ENCODE measurements at places on chromosomes 13 and 19.

GRCh38 chr13:26095338-26095737, 43.5 kb upstream of the SHISA2 start:
- no peak for DNase-seq

GRCh38 chr13:19185086-19185864, 3.7 kb upstream of the TUBA3C start:
- DNase-seq: no peak

- no peak for DNase-seq
Measured at GRCh38 chr13:31072041-31072440, 89.7 kb downstream of the HSPH1 start.

- DNase-seq: no peak
Measured at GRCh38 chr19:3336351-3336679, 30.1 kb upstream of the NFIC start.

DNA sequence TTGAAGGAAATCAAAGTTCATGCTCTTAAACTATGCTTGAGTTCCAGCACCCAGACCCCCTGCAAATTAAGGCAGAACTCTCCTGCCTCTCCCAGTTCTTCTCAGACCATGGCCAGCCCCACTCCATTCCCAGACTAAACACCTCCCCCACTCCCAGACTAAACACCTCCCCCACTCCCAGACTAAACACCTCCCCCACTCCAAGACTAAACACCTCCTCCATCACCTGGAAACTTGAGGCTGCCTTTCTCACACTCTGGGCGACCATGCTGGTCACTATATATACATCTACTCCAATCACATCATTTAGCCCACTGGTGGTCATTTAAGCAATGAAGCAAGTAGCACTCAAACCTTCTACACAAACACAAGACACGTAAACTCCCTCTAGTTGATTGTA, 57.2 kb downstream of the CAB39L start:
- no peak for DNase-seq

DNA sequence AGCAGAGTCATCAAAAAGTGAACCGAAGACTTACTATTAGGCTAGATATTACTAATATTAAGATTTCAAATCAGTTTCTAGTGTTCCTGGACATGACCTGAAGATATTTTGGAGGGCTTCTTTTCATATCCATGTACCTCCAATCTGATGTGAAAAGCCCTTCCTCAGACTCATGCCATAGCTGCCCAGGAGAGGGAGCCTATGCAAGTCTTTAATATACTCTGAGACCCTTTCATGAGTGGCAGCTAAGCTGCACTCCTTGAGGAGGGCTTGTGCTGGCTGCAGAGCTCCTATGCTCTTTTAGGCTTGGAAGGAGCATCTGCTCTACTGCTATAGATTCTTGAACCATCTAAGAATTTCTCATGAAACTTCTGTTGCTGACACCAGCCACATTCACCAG, 715.3 kb downstream of the OLFM4 start:
- no peak for DNase-seq

- no peak for DNase-seq
Measured at GRCh38 chr13:110942248-110942981, 27.5 kb upstream of the ANKRD10 start.

DNA sequence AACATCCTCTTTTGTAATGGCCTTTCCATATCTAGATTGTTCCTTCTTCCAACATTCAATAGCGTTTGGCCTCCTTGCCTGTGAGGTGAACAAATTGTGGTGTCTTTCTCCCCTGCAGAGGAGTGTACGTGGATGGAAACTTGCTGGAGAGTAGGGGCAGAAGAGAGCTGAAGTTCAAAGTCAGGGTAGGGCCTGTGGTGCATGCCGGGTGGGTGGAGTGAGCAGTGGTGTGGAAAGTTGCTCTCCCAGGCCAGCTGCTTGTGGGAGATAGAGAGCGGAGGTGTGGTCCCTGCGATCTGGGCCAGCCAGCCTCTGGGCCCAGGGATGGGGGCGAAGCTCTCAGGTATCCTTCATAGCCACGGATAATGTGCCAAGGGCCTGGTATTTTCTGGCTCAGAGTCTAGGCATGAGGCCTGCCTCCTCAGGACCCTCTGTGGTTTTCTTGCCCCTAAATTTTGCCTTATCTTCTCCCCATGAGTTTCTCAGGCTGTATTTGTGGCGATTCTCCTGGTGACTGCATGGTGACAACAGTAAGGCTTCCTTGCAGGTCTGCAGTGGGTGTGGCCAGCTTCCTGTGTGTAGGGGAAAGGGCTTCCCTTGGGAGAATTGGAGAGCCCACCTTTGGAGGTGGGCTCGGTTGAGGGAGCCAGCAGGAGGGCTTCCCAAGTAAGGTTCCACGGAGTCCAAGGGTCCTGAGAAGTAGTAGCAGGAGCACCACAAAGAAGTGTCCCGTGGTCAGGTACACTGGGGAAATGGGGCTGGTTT, 6.7 kb downstream of the RGCC start:
- no peak for DNase-seq
